NCI-H524 treated with DMSO at 0.1 percent for 48 hours (cell line): ENCODE measurements at places on chromosomes 13 and 19.

DNA sequence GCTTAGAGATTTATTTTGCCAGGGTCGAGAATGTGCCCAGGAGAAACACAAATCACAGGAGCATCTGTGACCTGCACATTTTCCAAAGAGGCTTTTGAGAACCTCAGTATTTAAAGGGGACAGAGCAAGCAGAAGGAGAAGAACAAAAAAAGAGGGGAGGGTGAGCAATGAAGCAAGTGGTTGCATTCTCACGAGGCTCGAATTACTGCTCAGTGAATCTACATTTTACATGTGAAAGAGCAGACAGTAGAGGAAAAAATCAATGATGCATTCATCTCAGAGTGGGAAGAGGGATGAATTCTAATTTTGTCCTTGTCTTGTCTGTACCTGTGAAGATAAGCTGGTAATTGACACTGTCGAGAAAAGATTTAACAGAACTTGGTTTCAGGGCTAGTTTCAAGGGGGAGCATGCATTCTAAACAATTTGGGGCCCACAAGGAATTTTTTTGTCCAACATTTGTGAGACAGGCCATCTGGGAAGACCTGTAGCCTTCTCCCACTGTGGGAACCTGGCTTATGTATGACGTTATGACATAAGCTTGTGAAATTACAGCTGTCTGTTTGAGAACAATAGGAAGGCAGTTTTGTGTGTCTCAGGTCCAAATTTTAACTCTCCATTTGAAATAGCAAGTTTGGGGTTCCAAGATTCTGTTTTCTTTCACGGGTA, 855.1 kb downstream of the SLITRK5 start:
- no peak for DNase-seq

DNA sequence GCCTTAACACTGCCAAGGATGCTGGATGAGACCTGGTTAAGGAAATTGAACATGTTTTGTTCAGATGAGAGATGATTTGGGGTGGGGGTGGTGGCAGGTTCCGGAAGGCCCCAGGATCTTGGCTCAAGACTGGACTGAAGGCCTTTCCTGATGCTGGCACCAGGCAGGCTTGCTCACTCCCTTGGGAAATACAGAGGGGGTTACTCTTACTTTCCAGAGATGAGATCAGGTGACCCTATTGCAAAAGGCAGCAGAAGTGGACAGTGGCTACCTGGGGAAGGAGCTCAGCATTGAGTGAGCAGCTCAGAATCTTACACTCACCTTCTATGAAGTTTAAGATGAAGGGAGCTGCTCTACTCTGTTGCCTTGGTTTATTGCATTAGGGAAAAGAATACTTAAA, 10.8 kb downstream of the GATAD2A start:
- DNase-seq = no peak

GRCh38 chr19:17086120-17086519, 10.5 kb downstream of the MYO9B start:
- no peak for DNase-seq

DNA sequence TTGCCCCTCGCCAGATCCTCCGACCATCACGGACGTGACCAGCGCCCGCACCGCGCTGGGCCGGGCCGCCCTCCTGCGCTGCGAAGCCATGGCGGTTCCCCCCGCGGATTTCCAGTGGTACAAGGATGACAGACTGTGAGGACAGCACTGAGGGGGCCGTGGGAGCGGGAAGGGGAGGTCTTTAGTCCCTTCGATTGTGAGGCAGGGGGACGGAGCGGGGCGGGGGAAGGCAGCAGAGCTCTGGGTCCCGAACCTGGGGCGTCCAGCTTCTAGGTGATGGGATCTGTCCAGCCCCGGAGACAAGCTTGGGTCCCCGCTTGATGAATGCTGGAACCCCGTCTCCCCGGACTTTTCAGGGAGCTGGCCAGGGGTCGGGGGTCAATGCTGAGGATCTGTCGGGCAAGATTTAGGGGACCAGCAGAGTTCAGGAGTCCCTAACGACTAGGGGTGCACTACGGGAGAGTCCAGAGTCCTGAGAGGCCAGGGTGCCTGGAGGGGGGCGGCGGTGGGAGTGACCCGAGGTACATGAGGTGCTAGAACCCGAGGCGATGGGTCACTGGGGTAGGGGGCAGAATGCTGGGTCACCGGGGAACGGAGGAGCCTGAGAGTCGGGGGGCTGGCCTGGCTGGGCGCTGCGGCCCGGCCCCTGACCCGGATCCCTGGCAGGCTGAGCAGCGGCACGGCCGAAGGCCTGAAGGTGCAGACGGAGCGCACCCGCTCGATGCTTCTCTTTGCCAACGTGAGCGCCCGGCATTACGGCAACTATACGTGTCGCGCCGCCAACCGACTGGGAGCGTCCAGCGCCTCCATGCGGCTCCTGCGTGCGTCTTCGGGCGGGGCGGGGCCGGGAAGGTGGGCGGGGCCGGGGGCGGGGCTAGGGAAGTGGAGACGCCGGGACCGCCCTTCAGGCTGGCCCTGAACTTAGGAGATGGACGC, 14.6 kb downstream of the VSIG10L start:
- DNase-seq = no peak

DNA sequence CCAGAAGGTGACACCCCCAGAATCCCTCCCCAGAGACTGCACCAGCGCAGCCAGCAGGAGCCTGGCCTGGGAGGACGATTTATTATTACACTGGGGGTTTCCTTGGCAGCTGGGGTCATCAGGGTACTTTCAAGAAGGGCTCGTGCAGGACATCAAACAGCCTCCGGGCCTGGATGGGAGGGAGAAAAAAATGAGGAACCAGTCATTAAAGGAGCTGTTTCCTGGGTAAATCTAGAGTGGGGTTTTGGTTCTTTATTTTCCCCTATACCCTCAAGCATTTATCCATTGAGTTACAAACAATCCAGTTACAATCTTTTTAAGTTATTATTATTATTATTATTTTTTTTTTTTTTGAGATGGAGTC, 3.1 kb downstream of the POLR1G start:
- no peak for DNase-seq

- DNase-seq = no peak
Measured at GRCh38 chr19:55246462-55247451, 12.1 kb downstream of the PPP6R1 start.

GRCh38 chr13:45063261-45063860, 56.9 kb upstream of the GTF2F2 start:
- no peak for DNase-seq

- no peak for DNase-seq
Measured at GRCh38 chr13:44142941-44143665, 230.5 kb upstream of the SERP2 start.

- no peak for DNase-seq
Measured at GRCh38 chr13:60970736-60971135, 444.9 kb downstream of the PCDH20 start.

- no peak for DNase-seq
Measured at GRCh38 chr13:110331362-110331761, 24.3 kb downstream of the COL4A2 start.

DNA sequence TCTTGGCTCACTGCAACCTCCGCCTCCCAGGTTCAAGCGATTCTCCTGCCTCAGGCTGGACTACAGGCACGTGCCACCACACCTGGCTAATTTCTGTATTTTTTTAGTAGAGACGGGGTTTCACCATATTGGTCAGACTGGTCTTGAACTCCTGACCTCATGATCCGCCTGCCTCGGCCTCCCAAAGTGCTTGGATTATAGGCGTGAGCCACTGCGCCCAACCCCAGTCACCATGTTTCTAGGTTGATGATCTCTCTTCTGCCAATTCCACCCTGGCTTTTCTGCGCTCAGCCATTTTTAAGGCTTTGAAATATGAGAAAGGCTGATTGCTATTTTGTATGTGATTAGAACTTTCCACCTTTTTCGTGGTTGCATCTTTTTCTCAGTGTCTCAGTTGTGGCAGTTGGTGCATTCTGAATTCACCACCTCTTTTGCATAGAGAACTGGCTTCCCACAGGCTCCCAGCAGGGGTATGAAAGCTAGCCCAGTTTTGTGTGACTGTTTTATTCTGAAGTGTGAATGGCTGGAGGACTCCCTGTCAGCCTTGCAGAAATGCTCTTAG, 15.5 kb downstream of the CEACAM1 start:
- no peak for DNase-seq

- DNase-seq = no peak
Measured at GRCh38 chr19:35013041-35013819, 13.1 kb downstream of the GRAMD1A start.

DNA sequence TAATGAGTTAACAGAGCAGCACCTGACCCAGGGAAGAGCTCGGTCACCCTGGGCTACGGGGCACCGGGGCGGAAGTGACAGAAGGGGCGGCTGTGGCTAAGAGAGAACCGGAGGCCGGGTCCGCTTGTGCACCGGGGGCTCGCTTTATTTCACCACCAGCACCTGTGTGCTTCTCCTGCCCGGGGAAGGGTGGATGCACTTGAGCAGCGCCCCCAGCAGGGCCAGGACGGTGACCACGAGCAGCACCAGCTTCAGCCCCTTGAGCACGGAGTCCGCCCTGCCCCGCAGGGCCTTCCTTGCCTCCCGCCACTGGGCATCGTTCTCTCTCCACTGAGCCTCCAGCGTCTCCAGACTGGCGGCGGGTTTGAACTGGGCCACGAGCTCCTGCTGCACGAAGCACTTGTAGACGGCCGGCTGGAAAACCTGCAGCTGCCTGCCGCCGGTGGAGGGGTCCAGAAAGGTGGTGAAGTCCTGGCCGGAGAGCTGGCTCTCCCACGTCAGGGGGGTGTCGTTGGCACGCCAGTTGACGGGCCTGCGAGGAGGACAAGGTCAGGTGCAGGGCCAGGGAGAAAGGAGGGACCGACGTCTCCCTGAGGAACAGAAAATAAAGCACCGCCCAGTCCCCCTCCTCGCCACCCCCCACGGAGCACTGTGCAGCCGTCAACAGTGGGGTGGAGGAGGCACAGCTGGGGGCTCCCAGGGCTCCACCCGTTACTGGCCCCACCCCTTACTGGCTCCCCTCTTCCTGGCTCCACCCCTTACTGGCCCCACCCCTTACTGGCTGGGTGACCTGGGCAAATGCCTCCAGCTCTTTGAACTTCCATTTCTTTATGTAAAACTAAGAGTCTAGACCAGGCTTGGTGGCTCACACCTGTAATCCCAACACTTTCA, 3.6 kb downstream of the FAM187B start:
- DNase-seq = no peak

DNA sequence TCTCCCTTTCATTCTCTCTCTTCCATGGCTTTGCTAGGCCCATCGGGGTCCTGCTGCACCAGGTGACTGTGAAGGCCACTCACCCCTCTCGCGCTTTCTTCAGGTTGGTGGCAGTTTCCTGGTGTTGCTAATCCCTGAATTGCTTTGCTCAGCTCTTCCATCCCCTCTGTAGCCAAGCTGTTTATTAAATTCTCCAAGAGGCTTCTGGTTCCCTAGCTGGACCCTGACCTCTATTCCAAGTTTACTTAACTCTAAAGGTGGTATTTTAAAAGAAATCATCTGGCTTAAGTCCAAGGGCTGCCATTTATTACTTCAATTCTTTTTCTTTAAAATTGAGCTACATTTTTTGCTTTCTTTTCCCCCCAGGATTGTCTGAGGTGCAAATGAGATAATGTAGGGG, 32.7 kb upstream of the MICU2 start:
- DNase-seq = no peak

DNA sequence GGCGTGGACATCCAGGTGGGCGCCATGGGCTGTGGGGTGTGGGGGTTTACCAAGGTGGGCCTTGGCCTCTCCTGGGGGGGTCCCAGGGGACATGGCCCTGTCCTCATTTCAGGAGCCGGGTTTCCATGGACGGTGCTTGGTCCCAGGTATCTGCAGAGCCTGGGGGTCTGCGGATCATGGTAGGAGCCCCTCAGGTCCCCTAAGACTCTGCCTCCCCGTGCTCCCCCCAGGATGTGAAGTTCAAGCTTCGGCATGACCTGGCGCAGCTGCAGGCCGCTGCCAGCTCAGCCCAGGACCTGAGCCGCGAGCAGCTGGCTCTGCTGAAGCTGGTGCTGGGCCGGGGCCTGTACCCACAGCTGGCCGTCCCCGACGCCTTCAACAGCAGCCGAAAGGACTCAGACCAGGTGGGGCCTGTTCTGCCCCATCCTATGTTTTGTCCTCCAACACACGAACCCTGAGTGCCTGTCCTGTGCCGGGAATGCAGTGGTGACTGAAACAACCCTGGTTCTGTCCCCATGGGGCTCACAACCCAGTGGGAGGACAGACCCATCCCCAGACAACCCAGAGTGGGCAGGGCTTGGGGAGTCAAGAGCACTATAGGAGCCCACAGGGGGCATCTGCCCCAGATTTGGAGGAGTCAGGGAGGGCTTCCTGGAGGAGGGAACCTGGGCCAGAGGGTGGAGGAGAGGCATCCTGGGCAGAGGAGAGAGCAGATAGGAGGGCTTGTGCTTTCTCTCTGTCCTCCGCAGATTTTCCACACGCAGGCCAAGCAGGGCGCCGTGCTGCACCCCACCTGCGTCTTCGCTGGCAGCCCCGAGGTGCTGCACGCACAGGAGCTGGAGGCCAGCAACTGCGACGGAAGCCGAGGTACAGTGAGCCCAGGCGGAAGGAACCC, 26.8 kb downstream of the DHX34 start:
- DNase-seq = no peak

- no peak for DNase-seq
Measured at GRCh38 chr19:5205381-5205780, 135.2 kb downstream of the PTPRS start.

- no peak for DNase-seq
Measured at GRCh38 chr13:41352935-41353840, 42.1 kb downstream of the NAA16 start.

DNA sequence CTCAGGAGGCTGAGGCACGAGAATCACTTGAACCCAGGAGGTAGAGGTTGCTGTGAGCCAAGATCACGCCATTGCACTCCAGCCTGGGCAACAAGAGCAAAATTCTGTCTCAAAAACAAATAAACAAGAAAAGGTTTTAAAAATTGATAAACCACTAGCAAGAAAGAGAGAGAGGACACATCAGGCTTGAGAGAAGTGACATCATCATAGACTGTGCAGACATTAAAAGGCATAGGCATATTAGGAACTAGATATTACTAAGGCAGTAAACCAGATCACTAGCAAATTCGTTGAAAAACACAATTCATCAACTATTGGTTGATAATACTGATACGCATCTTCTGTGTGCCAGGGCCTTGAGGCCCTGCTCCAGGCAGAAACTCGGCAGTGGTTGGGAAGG, 7.7 kb downstream of the A1BG start:
- no peak for DNase-seq

DNA sequence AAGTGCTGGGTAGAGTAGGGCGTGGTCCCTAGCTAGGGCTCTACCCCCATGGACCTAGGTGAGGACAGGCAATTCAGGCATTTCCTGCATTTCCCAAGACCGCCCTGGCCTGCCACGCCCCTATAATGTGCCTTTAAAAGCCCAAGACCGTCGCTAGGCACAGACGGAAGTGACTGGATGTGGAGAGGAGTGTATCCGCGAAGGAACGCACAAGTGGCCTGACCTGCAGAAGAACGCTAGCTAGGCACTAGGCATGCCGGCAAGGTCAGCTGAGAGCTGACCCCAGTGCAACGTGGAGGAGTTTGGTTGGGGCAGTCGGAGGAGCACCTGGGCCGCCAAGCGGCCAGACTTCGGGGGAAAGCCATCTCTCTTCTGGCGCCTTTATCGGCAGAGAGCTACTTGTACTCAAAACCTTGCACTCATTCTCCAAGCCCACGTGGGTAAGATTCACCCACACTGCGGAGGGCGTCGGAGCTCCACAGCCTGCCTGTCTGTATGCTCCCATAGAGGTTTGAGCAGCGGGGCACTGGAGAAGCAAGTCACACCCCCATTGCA, 370.0 kb downstream of the FGF9 start:
- no peak for DNase-seq

- DNase-seq = no peak
Measured at GRCh38 chr13:27236478-27236877, 14.9 kb upstream of the RPL21 start.
